Gastroesophageal sphincter (tissue), 4 donors: ENCODE measurements at places on chromosomes 7 and 10. TPM values are rescaled to one million over a fixed set of nuclear protein-coding genes. Genes with fewer than 3 reads are reported as not detected.

C7orf33 gene
- total RNA-seq, result not detected

PIP gene
- not detected for total RNA-seq

PAXIP1 gene
- 10.2 TPM for total RNA-seq

PDE1C gene
- 23.7 TPM for total RNA-seq

DNA sequence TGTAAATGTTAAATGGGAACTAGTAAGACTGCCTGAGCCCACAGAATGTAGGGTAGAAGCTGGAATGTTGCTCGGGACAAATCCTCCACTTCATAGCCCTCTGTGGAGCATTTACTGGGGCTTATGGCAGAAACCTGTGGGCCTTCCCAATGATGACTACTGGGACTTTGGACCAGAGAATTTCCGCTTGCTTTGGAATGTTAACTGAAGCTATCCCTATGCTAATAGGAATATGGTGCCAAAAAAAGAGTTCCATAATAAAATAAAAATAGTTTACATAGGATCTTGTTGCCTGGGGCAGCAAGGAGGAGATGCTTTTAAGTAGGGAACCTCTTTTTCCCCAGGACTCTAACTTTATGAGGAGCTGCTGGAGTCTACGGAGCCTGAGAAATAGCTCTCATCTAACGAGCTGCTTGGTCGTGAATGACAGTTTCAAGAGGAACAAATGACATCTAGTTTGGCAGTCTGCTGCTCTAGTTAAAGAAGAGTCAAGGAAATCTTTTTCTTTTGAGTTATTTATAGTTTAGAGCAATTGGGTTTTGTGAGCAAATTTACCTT lies 5.7 kb upstream of the DYNC2I1 start:
- no peak for ATAC-seq

DNA sequence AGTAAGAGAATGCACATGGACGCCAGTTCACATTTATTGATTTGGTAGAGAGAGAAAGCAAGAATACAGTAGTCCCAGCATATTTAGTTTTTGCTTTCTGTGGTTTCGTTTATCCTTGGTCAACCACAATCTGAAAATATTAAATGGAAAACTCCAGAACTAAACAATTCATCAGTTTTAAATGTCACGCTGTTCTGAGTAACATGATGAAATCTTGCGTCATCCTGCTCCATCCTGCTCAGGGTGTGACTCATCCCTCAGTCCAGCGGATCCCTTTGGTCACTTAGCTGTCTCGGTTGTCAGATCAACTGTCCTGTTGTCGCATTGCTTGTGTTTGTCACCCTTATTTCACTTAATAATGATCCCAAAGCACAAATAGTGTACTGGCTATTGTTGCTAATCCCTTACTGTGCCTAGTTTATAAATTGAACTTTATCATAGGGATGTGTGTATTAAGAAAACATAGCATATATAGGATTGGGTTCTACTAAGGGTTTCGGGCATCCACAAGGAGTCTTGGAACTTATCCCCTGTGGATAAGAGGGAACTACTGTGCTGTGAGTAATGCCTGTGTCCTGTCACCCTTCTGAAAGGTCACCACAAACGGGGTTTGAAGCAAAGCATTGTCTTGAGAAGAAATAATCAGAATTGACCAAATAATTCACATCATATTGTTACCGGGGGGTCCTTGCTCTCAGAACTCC lies 73.6 kb downstream of the OTUD1 start:
- no peak for ATAC-seq

DNA sequence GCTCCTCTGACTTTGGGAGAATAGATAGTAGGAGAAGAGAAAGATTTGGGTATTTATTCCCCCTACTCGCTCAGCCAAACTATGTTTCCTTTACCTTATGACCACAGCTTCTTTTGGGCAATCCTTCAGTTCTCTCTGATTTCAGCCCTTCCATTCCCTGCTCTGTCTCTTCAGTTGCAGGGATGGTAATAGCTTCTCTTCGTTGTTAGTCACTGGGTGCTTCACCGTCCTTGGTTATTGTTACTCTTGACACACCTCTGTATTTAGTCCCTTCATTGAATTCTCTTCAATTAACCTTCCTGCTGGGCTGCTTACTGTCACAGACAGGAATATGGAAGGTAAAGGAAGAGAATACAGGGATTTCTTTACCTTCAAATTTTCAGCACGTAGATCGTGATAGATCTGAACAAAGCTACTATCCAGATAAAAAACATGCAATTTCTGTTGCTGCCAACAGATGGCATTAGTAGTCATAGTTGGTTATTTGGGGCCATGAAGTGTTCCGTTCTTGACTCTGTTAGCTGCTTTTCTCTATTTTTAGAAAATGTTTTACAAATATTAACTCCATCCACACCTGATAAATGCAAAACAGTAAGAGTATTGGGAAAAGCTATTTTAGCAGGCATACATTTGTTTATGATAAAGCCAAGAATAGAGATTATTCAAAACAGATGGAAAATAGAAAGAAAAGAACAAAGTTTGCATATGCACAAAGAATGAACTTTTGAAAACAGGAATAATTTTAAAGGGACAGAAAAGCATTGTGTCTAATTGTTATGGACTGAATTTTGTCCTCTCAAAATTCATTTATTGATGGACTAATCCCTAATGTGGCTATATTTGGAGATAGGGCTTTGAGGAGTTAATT lies 14.0 kb upstream of the PTTG1IP2 start:
- peak; percentile 62 for ATAC-seq

DNA sequence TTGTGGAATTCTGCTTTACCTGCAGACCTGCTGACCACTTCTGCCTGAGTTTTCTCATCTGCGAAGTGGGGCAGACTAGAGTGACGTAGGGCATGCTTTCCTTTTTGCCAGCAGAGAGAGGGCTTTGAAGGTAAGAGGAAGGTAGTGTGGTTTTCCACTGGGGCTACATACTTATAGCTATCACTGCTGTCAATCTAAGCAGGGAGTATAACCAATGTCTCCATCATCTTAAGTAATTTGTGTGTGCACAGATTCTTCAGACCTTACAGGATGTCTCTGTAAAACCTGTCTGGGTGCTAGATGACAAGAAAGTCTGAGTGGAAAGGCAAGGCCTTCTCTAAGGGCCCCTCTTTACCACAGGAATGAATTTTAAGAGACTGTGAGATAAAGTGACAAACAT lies 106.8 kb downstream of the RBM20 start:
- ATAC-seq, result no peak

DNA sequence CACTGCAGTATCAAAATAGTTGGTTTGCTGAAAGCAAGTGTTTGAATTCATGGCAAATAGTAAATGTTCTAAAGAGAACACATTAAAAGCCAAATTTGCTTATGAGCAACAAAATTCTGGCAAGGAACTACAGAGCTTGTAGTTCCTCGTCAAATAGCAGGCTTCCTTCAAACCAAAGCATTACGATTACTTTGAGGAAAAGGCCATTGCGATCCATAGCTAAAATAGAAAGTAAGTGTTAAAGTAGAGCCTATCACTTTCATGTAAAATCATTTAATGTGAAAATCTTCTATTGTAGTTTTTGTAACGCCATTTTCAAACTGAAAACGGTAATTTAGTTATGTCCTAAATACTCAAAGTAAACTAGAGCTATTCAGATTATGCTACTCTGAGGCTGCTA lies 20.1 kb downstream of the CACNA2D1 start:
- no peak for ATAC-seq
